ENCODE measurements at places on chromosomes 16 and 17. TPM values are rescaled to one million over a fixed set of nuclear protein-coding genes. Genes with fewer than 3 reads are reported as not detected.

DNA sequence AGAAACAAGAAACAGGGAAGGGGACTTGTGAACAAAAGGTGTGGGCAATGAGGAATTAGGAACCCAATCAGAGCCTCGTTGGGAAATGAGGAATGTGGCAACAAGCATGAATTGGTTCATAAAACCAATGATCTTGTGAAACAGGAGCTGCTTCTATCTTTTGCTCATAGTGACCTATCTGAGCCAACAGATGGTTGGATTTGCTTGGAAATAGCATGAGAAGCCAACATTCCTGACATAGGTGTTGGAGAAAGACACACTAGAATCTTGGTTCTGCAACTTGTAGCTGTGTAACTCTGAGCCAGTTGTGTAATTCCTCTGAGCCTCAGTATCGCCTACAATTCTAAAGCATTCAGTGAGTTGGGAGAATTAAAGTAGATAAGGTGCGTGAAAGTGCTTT is 251.9 kb upstream of the AXIN2 start:
- DNase-seq, result no peak

DNA sequence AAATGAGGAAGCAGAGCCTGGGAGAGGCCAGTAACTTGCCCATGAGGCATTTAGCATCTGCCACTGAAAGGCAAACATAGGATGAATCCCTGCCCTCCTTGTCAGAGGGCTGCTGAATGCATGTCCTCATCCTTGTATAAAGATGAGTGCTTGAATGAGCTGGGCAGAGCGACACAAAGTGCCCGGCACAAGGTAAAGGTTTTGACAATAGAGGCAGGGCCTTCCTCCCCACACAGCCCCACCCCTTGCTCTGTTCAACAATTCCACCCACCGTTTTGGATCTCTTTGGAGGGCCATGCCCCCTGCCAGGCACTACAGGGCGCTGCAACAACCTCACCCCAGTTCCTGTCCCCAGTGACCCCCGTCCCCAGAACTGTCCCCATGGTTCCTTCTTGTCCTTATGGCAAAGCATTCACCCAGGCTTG is 1.4 kb upstream of the KRT19 start:
- DNase-seq, result no peak

DNA sequence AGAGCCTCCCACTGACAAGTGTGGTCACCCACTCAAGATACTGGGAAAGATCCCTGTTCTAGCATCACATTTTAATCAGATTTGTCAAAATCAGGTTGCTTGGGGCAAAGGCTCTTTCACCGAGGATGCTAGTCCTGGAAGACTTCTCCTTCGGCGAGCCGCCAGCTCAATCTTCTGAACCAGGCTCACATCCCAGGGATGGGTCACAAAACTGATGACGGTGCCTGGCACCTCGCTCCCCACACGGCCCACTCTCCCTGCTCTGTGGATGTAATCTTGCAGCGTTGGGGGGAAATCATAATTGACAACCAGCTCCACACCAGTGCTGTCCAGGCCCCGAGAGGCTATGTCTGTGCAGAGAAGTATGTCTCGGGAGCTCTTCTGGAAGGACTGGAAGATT is 1.5 kb downstream of the DDX28 start:
- no peak for DNase-seq

MILR1 gene
- total RNA-seq, result not detected

DNA sequence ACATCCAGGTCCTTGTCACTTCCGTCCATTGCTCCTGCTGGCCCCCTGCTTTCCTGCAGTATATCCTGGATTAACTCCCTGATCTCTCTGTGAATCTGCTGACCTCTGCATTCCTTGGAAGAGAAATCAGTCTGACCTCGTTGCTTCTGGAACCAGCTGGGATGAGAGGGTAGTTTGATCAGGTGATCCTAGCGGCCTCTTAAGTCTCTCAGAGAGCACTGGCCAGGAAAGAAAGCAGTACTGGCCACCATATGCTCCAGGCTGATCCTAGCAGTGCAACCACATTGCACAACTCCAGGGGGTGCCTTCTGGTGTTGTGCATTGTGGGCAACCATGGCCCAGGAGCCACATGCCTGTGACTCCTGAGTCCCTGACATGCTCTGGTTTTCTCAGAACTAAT is 79.2 kb downstream of the ARHGAP23 start:
- DNase-seq, result no peak

GAS7 gene
- total RNA-seq, result 5.0 TPM

DNA sequence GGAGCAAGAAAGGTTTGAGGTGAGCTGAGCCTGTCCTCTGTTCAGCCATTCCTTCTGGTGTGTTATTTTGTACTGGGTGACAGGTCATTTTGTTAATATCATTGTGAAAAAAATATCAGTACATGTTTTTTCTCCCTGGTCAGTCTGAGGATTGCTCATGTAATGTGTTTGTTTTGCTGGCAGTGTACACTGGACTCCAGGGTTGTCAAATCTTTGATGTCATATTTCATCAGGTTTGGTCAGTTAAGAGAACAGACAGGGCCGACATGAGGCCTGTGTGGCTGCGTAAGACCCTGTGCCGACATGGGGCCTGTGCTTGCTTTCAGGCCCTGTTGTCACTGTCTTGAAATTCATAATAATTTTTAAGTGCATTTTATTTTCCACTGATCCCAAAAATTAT is 22.5 kb downstream of the CLUAP1 start:
- no peak for DNase-seq

- no peak for DNase-seq
Measured at GRCh38 chr17:43312011-43312410, 78.2 kb upstream of the RNU2-1 start.

DNA sequence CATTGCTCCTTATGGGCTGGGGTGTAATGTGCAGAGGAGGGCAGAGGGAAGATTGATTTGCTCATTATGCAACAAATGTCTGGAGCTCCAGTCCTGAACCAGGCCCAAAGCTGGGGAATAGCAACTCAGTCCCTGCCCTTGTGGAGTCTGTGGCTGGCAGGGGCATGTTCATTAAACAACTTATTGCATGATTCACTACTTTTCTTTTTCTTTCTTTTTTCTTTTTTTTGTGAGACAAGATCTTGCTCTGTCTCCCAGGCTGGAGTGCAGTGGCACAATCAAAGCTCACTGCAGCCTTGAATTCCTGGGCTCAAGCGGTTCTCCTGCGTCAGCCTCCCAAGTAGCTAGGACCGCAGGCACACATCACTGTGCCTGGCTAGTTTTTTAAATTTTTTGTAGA is 23.1 kb downstream of the MSI2 start:
- DNase-seq, result no peak

CLEC19A gene
- not detected for total RNA-seq

DNA sequence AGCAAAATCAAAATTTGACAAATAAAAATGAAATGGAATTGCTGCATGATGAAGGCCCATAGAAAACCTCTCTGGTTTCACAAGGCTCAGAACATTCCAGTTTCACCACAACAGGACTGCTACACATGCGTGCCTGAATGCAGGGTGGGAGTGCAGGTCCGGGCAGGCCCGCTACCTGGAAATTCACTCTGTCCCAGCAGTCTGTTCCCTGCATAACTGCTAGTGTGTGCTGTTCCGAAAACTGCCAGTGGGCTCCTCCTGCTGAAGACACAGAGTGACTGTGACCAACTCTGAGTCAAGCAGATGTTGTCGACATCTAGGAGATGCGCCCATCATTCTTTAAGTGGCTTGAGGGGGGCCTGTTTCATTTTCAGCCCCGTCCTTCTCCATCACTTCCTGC is 284.8 kb upstream of the MAF start:
- DNase-seq, result no peak

GRCh38 chr17:78252111-78252634 is 20.7 kb downstream of the TMEM235 start:
- peak; percentile 91 for DNase-seq

GALR2 gene
- total RNA-seq, result not detected

- no peak for DNase-seq
Measured at GRCh38 chr16:31461201-31461920, 2.1 kb downstream of the ARMC5 start.

DNA sequence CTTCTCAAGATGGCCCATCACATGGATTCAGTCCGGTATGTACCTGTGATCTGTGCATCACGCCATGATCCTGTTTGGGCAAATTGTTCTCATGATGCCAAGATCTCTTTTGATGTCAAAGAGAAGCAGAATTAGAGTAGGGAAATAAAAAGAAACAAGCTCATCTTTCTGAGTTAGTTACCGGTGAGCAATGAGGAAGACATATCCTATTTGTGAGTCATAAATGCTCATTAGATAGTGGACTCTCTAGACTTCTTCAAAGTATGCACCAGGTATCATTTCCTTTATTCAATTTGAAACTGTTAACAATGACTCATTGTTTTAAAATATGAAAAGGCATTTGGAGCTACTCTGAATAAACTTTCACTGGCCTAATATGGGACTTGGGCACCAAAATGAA is 8.0 kb upstream of the KRTAP4-12 start:
- DNase-seq, result no peak

VPS35 gene
- 49.8 TPM for total RNA-seq

GRCh38 chr16:30064729-30065101 is 845 bp upstream of the ALDOA start:
- no peak for DNase-seq

RPS6KB1 gene
- total RNA-seq, result 57.7 TPM

DNA sequence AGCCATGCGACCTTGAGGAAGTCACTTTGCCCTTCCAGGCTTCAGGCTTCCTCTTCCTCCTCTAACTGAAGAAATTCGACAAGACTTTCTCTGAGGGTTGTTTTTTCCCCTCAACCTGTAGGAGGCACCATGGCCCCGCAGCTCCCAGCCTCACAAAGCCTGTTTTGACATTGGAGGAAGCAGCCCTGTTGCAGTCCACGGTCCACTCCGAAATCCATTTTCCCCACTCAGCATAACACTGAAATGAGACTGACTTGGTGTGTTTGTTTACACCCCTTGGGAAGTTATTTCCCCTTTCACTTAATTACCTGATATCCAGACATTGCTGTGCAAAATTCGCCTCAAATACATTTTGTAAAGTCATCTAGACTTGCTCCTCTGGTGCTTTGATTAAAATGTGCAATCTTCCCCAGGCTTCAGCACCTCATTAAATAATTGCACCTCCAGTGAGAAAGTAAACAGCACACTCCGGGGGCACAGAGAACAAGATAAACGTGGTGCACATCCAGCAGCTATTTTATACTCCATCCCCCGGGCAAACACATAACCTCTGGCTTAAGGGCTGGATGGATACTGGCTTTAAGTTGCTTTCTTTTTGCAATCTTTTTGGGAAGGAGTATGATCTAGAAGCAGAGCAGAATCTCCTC is 41.4 kb upstream of the PIRT start:
- DNase-seq, result no peak

DNA sequence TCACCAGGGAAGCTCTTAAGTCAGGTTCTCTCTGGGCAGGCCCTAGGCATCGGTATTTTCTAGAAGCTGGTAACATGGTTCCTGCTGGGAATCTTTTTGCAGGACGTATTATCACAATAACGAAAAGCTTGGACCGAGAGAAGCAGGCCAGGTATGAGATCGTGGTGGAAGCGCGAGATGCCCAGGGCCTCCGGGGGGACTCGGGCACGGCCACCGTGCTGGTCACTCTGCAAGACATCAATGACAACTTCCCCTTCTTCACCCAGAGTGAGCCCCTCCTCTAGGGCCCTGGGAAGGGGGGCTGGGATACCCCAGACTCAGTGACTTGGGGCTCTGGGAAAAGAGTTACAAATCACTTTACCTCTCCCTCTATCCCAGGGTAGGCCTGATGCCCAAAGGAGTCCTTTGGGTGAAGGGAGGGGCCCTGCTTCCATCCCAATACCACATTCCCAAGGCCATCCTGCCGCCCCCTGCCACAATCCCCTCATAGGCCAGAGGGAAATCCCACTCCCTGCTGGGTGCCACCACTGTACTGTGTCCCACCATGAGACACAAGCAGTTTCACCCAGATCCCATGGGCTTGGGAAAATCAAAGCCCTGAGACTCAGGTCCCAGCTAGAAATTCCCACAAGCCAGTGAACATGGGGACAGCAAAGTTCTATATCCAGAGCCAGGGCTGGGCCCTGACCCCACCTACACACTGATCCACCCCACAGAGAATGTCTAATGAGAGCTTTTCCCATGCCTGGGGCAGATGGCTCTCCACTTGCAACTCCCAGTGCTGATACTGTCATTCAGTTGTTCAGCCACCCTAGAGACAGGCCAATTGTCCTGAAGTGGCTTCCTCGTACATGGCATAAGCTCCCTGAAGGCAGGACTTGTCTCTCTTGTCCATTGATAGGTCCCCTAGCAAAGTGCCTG is 23.0 kb downstream of the CDH5 start:
- no peak for DNase-seq

GRCh38 chr17:66364508-66364907 is 62.1 kb downstream of the PRKCA start:
- DNase-seq, result no peak

GRCh38 chr17:78358538-78359320 is 1.1 kb downstream of the SOCS3 start:
- no peak for DNase-seq

DNA sequence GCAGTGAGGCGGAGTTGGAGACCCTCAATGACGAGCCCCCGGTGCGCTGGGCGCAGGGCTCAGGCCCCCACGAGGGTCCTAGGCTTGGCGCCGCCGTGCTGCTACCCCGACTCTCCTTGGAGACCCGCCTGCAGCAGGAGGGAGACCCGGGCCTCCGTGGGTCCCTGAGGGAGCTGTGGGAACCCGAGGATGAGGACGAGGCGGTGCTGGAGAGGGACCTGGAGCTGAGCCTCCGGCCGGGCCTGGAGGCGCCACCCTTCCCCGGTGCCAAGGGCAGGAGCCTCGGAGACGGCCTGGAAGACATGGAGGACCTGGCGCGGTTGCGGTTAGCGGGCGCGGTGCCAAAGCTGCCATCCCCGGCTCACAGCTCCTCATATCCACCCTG is 2.3 kb downstream of the MYO15B start:
- DNase-seq, result no peak

DNA sequence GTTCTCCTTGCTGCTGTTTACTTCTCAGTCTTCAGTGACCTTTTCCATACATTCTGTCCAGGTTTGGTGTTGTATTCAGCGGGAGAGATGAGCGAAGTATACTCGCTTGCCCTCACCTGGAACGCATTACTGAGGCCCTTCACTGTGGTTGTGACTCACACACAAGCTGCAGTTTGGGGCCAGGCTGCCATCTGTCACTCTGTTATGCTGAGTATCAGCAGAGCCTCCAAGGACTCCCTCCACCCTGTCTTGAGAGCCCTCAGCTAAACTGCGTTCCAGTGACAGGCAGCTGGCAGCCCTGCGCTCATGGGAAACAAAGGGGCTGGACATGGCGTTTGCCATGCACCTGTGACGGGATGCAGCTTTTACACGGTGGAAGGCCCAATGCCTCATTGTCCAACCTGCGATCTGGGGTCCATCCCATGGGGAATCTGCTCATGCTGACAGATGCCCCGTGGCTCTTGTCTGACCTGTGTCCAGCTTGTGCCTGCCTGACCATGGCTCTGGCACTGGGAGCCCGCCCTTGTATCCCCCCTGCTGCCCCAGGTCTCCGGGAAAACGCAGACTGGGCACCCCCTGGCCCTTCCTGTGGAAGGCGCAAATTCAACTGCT is 6.5 kb upstream of the ZNF778 start:
- no peak for DNase-seq
